Midbrain (tissue), 1 donor: ENCODE measurements at places on chromosomes 1 and 21.

DNA sequence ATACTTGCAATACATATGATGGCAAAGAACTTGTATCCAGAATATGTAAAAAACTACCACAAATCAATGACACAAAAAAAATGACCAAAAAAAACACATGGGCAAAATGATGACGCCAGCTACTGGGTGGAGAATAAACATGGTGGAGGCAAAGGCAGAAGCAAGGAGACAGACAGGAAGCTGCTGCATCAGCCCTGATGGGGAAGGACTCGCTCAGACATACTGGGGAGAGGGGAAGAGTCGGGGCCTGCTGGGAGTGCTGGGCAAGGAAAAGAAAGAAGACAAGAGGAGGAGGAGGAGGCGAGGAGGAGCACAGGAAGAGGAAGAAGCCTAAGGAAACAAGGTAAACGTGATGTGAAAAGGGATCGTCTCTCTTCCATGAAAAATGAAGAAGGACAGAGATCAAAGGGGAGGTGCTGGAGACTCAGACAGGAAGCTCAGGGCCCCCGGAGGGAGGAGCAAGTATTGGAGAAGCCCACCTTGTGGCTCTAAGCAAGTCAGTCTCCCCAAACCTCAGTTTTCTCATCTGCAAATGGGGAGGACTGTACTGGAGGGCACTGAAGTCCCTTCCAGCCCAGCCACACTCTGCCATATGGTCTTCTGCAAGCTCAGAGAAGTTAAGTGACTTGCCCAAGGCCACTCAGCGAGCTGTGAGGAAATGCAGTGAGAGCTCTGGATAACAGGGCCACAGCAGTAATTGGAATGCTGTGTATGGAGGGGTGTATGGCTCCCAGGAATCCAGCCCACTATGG is 24.2 kb downstream of the OLFML2B start:
- no peak for DNase-seq

DNA sequence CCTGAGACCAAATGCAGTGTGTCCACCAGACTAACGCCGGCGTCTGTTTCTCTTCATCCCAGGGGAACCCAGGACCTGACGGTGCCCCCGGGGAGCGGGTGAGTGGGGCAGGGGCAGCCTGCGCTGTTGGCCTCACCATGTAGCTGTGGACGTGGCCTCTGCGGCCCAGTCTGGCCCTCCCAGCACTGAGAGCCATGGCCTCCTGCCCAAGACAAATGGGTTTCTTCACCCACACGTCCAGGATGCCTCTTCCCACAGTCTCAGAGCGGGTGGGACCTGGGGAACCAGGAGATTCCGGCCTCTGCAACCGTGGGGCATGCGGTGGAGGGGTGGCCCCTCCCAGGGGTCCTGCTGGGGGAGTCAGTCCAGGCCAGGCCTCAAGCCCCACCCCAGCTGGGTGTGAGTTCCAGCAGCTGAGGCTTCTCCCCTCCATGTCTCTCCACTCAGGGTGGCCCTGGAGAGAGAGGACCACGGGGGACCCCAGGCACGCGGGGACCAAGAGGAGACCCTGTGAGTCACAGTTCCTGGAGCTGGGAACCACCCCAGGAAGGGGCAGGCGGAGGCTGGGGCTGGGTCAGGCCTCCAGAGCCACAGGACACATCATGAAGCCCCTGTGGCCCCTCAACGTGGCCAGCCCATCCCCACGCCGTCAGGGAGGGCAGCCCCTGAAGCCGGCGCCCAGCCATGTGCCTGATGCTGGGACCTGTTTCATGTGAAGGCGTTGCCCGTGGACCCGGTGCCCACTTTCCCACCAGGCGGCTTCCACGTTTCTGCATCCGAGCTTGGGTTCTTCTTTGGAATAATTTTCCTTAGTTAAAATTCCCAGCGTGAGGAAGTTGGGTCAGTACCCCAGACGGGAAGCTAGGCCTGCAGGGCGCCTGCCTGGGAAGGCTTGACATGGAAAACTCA is 11.0 kb downstream of the COL6A1 start:
- no peak for DNase-seq

DNA sequence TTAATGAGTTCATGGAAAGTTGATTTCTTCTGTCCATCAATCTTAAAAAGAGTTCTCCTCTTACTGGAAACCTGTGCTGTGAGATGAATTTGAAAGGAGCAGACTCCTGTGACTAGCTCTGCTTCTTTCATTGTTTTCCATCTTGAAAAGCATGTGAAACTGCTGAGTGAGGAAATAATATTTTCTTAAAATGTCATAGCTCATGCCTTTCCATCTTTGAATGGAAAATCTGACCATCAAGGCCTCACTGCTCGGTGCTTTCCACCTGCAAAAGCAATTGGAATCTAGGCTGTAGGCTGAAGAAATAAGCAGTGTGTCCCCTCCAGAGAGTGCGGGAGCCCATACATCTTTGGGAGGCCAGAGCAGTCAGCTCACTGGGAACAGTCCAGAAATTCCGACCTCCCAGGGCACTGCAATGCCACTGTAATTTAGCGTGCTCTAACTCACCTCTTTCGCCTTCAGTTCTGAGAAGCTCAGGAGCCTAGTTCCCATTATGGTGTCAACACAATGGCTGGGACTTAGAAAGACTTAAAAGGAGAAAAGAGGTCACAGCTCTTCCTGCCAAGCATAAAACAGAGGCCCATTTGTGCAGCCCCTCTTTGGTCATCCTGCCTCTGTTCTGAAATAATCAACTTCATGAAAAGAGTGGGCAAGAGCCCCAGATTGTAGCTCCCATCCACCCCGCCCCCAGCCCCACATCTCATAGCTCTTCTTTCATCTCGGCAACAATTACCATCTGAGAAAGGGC is 50.4 kb upstream of the F3 start:
- peak; percentile 83 for DNase-seq

- no peak for DNase-seq
Measured at GRCh38 chr1:188444526-188444925, 1615.8 kb downstream of the PLA2G4A start.

- no peak for DNase-seq
Measured at GRCh38 chr1:30738715-30739559, 15.6 kb upstream of the MATN1 start.

DNA sequence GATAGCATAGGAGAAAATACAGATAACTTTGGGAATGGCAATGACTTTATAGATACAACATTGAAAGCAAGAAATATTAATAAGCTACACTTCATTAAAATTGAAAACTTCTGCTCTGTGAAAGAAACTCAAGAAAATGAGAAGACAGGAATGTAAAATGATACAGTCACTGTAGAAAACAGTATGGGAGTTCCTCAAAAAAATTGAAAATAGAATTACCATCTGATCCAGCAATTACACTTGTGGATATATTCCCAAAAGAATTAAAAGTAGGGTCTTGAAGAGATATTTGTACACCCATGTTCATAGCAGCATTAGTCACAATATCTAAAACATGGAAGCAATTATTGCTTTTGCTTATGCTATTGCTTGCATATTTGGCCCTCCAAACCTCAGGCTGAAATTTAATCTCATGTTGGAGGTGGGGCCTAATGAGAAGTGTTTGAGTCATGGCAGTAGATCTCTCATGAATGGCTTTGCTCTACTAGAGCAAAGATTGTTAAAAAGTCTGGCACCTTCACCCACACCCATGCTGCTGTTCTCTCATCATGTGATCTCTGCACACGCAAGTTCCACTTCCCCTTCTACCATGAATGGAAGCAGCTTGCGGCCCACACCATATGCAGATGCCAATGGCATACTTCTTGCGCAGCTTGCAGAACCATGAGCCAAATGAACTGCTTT is 15.3 kb upstream of the AHCYL1 start:
- no peak for DNase-seq

DNA sequence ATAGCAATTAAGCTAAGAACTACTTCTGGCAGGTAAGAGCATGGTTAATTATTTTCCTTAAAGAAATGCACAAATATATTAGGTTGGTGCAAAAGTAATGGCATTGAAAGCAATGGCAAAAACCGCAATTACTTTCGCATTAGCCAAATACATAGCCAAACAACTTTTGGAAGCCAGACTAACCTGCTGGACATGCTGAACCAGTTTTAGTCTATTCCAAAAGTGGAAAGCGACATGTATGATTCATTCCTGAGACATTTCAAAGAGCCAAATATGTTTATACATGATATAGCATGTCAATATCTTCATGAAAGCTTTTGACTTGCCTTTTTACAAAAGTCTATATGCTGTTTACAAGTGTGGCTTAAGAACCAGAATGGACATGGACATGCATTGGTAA is 23.4 kb upstream of the DR1 start:
- no peak for DNase-seq
